ENCODE measurements at places on chromosomes 11 and 22. TPM values are rescaled to one million over a fixed set of nuclear protein-coding genes. Genes with fewer than 3 reads are reported as not detected.

DNA sequence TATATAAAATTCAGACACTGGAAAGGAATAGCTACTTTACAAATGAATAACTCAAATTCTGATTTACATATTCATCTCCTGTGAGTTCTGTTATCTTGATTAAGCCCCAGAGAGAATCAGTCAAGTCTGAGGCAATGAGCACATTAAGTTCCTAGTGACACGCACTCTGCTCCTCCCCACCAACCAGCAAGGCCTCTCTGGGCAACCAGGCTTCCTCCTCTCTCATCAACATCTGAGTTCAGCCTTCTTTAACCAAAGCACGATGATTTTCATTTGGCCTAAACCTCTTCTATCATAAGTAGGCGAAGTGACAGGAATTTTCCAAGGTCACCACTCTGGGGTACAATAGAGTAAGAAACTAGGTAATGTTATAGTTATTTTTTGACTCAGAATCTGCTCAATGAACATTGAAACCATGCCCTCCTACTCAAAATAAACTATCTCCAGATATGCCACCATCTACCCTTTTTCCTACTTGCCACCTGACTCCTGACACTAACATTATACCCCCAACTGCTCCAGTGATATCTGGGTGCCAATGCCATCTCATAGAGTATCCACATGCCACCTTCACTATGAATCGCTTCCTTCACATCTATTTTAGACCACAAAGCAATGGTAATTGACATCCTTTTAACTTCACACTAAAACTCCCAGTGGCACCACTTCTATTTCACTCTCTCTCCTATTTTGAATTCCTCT lies 114.8 kb downstream of the FAM76B start:
- DNase-seq = no peak

DNA sequence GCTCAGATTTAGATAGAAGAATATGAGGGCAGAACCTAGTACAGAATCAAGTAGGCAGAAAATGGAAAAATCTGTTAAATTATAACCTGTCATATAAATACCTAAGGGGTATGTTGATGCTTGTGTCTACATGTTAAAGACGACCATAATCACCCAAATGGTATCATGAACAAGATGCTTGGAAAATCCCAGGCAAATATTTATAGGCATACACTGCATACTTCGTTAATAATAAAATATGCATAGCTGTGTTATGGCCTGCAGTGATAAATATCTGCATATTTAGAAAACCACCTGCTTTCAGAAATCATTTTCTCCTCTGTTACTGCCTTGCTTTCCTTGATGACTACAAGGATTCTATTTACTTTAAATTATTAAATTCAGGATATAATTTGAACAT lies 18.9 kb upstream of the DDX10 start:
- no peak for DNase-seq

- DNase-seq = no peak
Observed at GRCh38 chr11:125807909-125808308, 20.0 kb downstream of the PATE3 start.

GRCh38 chr22:17258015-17258787 lies 39.0 kb upstream of the ADA2 start:
- no peak for DNase-seq

- DNase-seq = peak; percentile 74
Observed at GRCh38 chr22:38718414-38718813, 12.7 kb downstream of the GTPBP1 start.

The MRPL21 gene
- total RNA-seq = 89.7 TPM

The RGL4 gene
- total RNA-seq = not detected

The OR2AG1 gene
- not detected for total RNA-seq
